ENCODE measurements at places on chromosomes 1 and 21.
A peak's percentile ranks its signal among the peaks of the same experiment; 100 is the strongest.

DNA sequence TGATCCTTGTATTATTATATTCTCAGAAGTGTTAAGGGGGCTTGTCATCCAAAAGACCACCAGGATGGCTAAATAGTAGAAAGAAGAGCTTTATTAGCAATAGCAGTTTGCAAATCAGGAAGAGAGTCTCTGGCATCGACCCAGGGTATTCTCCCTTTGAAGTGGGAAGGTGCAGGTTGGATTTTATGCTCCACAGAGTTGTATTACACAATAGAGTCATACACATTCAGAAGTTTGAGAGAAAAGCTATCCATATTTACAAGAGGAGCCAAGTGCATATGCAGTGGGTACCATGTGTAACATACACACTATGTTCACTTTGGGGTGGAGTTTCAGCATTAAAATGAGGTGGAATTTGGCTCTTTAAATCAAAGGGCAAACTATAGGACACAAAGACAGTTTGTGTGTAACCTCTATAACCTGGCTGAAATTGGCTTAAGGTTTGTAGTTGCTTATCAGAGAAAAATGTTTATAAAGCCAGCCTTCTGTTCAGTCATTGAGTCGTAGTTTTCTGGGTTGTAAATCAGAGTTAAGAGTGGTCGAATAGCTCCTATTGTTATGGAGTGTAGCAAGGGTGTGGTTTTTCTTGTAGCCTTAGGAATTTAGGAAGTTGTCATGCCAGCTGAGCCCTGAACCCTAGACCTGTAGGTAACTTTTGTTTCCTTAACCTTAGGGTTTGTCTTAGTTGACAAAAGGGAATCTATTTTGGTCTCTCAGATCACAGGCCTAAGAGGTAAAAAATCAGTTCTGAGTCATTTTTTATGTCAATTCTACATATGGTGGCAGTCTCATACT lies 125.3 kb downstream of the DNM3 start:
- DNase-seq = no peak

DNA sequence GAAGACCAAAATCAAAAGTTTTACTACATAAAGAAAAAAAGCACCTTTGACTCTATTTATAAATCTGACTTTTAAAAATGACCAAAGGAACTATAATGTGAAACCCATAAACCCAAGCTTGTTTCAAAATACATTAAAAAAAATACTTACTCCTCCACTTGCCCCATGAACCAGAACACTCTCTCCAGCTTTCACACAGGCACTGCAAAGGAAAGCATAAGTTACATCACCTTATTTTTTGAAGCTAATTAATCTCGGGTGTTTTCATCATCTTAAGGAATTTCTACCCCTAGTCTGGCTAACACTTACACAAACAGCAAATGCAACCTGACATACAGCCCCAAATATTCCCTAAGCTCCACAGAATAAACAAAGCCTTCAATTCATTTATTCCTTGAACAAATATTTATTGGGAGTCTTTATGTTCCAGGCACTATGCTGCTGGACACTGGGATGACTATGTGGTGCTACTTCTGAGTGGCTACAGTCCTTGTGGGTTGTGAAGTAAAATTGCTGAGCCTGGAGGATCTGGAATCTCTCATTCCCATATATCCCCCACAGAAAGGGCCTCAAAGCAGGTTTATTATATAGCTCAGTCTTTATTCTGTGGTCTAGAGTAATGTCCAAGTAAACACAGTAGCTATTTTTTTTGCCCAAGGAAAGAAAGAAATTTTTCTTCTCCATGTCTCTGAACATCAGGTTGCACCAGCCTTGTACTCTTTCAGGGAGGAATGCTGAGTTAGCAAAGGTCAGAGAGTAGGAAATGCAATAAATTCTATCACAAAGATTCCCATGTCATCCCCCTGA lies 18.2 kb downstream of the CRYZ start:
- no peak for DNase-seq

DNA sequence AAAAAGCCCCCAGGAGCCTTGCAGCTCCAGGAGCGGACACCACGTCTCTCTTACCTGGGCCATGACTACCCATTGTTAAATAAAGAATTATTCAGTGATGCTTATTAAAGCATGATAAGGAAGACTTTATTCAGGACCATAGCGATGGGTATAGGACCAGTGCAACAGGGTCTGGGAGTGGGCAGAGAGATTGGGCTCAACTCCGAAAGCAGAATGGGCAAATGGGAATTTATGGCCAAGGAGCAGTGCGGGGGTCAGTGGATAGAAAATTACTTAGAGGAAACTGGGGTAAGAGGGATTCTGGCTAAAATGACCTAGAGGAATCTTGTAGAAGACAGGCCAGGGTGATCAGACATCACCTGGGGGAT lies 580 bp upstream of the ATP5PO start:
- no peak for DNase-seq

DNA sequence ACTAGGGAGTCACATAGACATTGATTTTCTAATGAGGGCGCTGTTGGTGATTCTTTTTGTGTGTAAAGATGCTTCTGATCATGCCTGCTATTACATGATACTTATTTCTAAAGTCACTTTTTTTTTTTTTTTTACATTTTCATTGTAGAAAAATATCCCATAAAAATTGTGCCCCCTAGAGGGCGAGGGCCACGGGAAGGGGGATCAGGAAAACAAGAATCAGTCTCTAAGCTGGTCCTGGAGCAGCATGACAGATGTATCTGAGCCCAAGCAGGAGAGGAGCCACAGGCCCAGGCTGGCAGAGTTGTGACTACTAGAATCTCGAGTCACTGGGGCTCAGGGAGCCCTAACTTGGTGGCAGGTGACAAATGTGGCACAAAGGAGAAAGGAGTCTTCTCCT lies 28.1 kb downstream of the ZSCAN20 start:
- no peak for DNase-seq

DNA sequence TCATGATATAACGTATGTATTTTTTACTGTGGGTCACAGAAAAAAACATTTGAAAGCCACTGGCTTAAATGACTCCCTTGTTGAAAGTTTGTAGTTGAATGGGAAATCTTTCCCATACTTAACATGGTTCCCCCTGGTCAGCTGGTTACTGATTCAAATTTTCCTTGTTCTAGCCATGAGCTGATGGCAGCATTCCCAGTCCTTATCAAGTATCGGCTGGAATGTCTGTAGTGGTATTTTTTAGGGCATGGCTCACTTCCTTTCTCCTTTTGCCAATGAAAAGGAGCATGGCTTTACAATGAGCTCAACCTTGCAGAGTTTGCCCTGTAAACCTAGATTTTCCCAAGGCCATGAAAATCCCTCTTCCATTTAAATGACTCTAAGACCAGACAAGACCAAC lies 55.7 kb downstream of the GIPC2 start:
- no peak for DNase-seq

DNA sequence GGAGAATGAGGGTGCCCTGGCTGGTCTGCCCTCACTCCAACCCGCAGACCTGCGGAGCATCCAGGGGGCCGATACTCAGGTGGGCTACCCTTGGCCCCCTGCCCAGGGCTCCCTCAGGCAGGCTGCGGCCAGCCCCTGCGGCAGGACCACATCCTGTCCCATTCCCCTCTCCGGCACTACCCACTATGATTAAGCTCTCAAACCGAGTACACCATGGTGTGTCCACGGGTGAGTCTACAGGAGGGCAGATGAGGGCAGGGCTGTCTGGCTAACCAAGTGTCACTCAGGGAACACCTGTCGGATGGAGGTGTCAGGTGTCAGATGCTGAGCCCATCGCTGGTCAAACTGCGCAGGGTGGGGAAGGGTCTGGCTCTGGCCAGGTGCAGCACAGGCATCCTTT lies 47.2 kb downstream of the SLC66A1 start:
- DNase-seq = no peak

DNA sequence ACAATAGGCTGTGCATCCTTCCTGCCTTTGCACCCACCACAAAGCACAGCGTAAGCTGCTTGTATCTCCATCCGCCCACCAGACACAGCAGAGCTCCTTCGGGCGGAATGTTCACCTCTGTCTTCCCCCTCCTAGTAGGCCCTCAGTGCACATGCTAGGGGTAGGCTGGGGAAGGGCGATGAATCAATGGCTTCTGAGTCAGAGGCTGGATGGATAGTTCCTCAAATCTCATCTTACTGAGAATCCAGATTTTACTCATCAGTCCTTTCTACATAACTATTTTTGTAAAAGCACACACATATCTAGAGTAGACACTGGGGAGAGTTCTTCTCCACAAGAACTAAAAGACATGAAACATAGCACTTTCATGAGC lies 73.8 kb downstream of the BCAR3 start:
- DNase-seq = peak; percentile 69

DNA sequence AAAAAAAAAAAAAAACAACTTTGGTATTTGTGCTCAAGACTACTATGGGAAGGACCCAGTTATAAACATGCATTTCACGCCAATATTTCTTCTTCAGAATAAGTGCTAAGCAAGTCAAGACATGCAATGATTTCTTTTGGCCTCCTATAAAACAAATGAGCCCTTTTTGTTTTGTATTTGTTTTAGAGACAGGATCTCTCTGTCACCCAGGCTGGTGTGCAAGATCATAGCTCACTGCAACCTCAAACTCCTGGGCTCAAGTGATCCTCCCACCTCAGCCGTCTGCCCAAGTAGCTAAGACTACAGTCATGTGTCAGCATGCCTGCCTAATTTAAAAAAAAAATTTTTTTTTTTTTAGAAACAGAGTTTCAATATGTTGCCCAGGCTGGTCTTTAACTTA lies 348.7 kb downstream of the PCP4 start:
- no peak for DNase-seq

- DNase-seq = no peak
These were observed 54.8 kb upstream of the SYNC start for GRCh38 chr1:32757213-32757895.

GRCh38 chr1:78275456-78275855 lies 215.3 kb upstream of the PTGFR start:
- DNase-seq = no peak

DNA sequence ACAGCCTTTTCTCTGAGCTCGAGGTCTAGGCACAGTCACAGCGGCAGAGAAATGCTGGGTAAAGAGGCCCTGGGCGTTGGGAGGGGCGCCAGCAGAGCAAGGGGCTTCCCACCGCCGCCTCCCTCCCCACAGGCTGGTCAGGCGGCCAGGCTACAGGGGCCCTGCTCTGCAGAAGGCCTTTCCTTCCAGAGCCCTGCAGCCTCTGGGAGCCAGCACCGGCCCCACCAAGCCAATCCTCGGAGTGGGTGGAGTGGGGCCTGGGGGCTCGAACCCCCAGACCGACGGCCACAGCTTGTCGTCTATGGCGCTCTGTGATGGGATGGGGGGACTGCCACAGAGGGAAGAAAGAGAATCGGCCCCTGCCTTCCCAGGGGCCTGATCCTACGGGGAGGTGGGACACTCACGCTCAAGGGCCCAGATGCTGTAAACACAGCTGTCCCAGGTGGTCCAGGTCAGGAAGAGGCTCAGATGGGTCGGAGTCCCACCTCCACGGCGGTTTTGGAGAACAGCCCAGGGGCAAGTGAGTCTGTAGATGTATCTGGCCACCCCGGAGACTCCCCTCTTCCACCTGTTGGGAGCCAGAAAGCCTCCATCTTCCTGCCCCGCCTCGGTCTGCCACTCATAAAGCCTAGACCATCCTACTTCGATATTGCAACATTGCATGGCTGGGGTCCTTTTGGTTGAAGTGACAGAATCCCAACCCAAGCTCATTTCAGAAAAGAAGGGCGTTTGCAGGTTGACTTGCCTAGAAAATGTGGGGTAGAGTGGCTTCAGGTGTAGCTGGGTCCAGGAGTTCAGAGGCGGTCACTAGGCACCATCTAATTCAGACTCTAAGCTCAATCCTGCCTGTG lies 95.6 kb downstream of the SIK1 start:
- no peak for DNase-seq

- DNase-seq = peak; percentile 29
These were observed 170.2 kb downstream of the PLPP3 start for GRCh38 chr1:56409112-56409691.

GRCh38 chr1:17212009-17212408 lies 7.1 kb downstream of the PADI1 start:
- DNase-seq = no peak

- no peak for DNase-seq
These were observed 43.4 kb downstream of the RPS6KC1 start for GRCh38 chr1:213094446-213094845.

All from activated CD8-positive, alpha-beta T cell treated with anti-CD3 and anti-CD28 coated beads for 36 hours (primary cell).